ENCODE measurements at places on chromosomes 11 and 22.

DNA sequence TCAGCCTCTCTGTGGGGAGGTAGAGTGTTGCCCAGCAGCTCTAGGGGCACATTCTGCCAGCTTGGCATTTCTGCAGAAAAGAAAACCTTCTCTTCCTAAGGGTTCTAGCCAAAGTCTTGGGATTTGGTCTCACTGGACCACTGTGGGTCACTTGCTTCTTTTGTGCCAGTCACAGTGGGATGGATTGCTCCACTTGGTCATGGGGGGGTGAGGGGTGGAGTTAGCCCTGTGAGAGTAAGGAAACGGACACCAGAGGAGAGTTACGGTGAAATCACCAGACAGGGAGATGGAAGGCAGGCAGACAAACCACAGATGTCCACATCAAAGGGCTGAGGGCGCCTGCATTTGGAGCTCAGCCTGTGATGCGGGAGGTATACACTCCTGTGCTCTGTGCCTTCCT lies 10.8 kb downstream of the SGSM1 start:
- DNase-seq, result no peak

DNA sequence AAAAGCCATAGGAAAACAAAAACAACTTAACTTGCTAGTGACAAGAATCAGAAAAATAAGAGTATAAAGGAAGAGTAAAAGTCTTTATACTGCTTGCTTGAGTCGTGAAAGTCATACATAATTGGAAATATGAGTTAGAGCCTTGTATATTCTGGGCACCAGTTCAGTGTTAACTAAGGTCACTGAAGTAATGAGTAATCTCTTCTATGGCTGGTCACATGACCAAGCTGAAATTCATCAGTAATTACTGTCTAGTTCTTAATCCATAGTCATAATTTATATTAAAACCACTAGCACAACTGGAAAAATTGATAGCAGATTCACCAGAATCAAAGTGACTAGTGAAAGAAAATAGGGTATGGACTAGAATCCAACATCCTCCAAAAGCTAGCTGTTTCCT lies 84.4 kb upstream of the SLC5A12 start:
- DNase-seq, result no peak

- DNase-seq, result no peak
These were observed 1492.7 kb downstream of the BRD1 start for GRCh38 chr22:48334971-48335370.

- no peak for DNase-seq
These were observed 906 bp downstream of the ARSA start for GRCh38 chr22:50626850-50627641.

GRCh38 chr11:76232026-76232665 lies 25.8 kb upstream of the WNT11 start:
- no peak for DNase-seq
